ENCODE measurements at places on chromosomes 13 and 19.

GRCh38 chr13:111210091-111210490, 95.0 kb downstream of the ARHGEF7 start:
- no peak for DNase-seq

- no peak for DNase-seq
Observed at GRCh38 chr13:43305416-43305815, 282.0 kb downstream of the DNAJC15 start.

DNA sequence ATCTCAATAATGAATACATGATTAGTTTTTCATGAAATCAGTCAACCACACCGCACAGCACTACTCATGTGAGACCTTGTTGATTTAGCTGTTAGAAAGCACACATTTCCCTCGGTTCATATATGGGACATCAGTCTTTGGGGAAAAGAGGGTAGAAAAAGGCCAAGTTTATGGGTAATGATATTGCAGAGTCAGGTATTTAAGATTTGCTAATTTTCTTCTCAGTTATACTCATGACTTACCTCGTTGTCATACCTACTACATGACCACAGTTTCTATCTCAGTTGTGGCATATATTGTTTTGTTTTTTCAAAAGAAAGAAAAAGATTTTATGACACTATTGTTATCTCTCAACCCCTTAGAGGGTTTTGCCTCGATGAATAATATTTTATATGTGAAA, 165.6 kb downstream of the POU4F1 start:
- DNase-seq, result no peak

DNA sequence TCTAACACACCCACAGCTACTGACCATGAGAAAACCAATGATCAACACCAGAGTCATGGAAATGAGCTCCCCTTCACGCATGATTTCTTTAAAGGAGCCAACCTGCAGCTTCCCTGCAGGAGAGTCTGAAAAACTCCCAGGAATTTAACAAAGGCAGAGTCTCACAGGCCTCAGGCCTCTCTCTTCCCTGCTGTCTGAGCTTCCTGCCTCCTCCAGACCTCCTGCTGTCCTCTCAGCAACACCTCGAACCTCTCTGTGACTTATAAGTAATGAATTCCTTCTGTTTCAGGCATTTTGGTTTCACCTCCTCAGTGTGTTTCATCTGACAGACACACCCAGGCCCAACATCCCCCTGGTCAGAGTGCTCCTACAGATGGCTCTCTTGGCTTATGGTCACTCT, 1044.4 kb downstream of the UQCRFS1 start:
- DNase-seq, result no peak

- DNase-seq, result no peak
Observed at GRCh38 chr19:30109565-30109964, 167.5 kb downstream of the URI1 start.

DNA sequence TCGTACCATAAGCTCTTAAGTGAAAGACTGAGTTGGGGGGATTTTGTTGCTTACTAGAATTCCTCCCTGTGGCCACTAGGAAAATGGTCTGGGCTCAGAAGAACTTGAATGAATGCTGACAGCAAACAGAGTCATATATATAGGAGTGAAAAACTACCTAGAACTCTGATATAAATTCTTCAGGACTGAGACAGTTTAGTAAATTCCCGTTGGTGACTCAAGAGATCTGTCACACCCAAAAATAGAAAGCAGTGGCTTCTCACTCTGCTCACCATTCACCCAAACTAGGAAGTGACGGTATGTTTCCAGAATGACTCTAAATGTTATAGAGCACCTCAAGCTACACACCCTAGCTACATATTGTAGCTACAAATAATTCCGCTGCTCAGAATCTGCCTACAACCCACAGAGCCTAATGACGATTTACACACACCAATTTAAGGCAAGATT, 116.2 kb downstream of the TBC1D4 start:
- DNase-seq, result no peak

DNA sequence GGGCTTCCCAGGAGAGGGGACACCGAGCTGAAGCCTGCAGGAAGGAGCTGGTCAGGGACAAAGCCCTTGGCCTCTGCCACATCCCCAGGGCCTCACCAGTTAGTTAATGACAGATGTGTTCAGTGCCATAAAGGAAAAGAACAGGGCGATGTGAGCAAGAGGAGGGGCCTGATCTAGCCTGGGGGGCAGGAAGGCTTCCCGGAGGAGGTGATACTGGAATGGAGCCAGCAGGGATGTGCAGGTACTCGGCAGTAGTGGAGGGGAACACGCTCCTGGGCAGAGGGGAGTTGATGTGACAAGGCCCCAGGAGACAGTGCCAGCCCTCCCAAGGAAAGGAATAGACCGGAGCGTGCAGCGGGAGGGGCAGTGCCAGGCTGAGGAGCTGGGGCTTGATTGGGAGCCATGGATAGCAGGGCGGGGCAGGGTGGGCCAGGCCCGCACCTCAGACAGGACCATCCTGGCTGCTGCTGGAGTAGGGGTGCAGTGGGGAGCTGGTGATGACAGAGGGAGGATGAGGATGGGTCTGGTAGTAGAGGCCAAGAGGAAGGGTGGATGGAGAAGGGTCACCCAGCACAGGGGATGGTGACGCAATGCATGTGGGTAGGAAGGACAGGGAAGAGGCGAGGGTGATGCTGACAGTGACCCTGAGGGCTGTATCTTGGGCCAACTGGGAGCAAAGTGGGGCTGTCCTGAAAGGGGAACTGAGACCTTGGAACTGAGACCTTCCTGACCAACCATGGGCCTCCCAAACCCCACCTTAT, 4.1 kb downstream of the C19orf33 start:
- DNase-seq, result no peak

DNA sequence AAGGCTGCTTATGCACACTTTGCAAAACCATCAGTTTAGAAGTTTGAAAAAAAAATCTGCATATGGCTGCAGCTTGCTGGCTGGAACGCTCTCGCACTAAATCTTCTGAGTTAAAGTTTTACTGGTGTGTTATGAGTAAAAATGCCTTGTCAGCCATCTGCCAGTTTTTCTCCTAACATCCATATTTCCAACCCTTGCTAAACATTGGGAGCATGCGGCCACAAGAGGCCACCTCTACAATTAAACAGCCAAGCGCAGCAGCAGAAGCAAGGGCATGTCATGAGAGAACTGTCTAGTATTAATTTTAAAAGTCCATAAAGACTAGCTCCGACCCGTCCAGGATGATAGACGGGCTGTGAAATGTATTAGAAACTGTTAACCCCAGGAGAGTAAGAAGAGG, 248.3 kb downstream of the TSHZ3 start:
- no peak for DNase-seq

DNA sequence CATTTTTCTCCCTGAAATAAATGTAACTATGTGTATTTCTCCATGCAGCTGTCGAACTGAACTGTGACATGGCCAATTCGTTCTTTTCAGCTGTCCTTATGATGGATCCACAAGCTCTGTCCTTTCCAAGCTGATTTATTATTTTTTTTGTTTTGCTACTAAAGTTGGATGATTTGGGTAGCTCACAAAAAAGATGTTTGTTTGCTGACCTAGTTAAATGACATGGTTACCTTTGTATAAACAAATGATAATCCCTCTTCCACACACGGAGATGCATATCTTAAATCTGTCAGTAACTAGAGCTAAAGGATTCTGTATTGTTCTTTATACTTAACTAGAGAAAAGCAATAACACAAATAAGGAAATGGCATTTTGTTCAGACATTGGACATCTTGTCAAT, 884.3 kb upstream of the PCDH20 start:
- DNase-seq, result no peak

DNA sequence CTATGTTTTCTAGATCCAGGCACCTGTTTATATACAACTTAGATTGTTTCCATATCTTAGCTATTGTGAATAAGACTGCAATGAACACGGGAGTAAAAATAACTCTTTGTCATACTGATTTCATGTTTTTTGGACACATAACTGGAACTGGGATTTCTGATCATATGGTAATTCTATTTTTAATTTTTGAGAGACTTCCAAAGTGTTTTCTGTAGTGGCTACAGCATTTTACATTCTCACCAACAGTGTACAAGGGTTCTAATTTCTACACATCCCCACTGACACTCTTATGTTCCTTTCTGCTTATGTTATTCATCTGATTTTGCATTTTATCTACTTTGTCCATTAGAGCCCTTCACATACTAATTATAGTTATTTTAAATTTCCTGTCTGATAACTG, 1152.9 kb downstream of the SLITRK1 start:
- DNase-seq, result no peak

GRCh38 chr19:42401365-42402303, 11.5 kb upstream of the CNFN start:
- no peak for DNase-seq

- no peak for DNase-seq
Observed at GRCh38 chr13:101390461-101390860, 25.8 kb downstream of the NALCN start.

- no peak for DNase-seq
Observed at GRCh38 chr19:7870571-7871436, 3.4 kb downstream of the PRR36 start.

DNA sequence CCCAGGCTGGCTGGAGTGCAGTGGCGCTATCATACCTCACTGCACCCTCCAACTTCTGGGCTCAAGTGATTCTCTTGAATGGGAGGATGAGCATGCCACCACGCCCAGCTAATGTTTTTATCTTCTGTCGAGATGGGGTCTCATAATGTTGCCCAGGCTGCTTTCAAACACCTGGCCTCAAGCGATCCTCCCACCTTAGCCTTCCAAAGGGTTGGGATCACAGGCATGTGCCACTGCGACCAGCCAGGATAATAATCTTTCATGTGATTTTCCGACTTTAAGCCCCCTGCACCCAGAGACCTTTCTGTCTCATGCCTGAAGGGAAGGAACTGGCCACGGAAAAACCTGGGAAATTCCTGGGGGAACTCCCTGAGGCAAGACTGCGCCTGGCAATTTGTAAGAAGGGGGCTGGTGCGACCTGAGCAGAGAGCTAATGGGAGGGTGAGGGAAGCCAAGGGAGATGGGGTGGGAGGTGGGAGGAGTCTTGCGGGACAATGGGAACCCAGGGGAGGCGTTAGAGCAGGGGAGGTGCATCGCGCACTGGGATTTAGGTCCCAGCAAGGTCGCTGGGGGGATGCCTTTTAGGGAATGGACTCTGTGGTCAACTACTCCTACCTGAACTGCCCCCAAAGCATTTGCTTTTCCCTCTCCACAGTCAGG, 1.2 kb upstream of the CCDC124 start:
- DNase-seq, result no peak

DNA sequence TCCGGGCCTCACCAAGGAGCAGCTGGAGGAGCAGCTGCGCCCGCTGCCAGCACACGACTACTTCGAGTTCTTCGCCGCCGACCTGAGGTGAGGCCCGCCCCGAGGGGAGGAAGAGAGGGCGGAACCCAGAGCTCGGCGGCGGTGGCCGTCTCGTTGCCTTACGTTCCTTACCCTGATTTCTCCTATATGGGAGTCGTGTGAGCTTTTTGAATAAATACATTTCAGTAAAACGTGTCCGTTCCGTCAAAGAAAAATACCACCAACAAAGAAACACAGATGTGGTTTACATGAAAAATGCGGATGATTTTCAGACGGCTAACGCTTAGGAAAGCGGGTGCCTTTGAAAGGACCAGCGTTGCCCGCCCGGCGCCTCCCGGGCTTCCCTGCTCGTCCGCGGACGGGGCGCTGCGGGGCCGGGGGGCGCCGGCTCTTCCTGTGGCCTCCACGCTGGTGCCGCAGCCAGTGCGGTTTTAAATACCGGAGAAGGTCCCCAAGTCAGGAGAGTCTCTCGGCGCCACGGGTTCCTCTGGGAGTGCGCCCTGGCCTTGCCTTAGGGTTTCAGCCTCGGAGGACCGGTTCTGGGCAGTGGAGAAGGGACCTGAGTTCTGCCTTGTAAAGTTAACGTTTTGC, 755 bp downstream of the UPF3A start:
- no peak for DNase-seq

DNA sequence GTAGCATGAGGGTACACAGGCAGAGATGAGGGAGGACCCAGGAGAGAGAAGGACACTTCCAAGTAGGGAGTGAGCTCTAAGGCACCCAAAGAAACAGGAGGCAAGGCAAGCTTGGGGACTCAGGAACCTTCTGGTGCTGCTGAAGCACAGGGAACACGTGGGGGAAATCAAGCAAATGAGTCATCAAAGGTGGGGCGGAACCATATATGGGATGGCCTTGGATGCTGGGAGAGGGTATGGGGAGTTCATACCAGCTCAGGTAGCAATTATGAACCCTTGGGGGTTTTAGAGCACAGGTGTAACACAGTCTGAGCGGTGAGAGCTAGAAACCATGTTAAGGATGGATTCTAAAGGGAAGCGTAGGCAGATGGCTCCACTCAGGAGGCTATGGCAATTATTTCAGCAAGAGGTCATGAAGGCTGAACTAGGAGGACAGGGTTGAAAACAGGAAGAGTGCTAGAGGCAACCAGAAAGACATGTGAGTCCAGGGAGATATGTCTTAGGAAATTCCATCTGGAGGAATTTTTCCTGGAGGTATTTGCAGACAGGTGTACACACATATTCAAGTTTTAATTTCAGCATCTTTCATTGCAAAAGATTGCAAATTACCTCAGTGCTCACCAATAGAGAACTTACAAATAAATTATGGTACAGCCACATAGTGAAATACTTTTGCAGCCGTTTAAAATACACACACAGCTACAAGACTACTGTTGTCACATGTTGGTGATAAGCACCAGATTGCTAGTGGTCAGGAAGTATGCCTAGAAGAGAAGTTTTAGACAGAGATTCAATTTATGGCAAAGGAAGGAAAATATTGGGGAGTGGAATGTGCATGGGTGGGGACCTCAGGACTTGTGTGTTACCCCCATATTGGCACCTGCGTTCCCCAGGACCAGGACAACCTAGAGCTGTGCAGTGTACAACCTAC, 77.0 kb downstream of the STARD13 start:
- DNase-seq, result no peak

DNA sequence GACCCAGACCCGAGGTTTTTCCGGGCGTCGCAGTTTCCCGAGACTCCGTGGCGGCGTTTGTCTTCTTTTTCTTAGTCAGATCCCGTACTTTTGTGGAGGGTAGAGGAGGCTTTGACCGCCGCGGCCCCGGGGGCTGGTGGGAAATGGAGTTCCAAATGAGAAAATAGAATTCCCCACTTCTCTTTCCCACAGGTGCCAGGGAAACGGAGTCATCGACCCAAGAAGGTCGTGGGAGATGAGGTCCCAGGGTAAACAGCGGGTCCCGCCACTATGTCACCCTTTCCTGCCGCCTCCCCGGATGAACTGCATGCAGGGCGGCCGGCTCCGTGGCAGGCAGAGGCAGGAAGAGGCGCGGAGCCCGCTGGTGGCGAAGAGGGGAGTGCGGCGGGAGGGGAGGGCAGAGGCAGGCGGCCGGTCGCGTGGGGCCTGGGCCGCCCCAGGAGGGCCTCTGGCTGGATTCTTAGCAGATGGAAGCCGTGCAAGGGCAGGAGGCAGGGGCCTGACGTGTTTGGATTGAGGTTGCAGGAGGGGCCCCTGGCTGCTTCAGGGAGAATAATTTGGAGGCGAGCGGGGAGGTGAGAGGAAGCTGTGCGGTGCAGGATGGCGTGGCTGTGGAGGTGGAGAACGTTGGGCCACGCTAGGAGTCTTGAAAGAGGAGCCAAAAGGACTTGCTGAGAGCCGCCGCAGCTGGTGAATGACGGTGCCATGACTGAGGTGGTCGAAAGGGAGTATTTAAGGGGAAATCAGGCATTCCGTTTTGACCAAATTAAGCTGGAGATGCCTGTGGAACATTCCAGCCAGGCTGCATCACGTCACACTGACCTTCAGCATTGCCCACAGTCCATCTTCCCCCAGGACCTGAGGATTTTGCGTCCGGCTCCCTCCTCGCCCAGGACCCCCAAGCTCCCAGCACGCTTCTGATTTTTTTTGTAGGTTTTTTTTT, 11.7 kb downstream of the CYTH2 start:
- DNase-seq, result no peak

- no peak for DNase-seq
Observed at GRCh38 chr13:97333983-97334382, 100.0 kb upstream of the RAP2A start.

All from esophagus squamous epithelium (tissue), 5 donors.